ENCODE measurements at places on chromosomes 7 and 10.
A peak's percentile ranks its signal among the peaks of the same experiment; 100 is the strongest.

DNA sequence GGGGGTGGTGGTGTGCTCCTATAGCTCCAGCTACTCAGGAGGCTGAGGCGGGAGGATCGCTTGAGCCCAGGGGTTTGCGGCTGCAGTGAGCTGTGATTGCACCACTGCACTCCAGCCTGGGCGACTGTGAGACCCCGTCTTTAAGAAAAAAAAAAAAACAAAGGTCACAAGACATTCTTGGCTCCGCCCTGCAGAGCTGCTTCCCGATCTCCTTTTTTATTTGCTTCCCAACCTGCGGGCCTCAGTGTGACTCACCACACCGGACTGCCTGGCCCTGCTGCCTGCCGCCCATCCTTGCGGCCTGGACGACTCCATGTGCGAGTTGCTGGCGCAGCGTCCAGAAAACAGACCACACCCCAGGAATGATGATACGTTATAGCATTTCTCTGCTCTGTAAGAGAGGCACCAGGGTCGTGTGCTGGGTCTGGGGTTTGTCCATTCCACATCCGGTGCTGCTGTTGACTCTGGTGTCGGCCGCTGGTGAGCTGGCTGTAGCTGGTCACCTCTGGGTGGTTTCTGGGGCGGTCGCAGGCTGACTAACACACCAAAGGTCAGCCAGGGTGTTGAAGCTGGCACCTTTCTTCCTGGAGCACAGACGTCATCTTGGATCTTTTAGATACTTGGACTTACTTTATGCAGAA is 123.6 kb downstream of the TCF7L2 start:
- DNase-seq = peak; percentile 98

- peak; percentile 44 for DNase-seq
Measured at GRCh38 chr7:48280100-48280499, 108.8 kb downstream of the ABCA13 start.

GRCh38 chr7:13990319-13990983 is 985 bp upstream of the ETV1 start:
- peak; percentile 78 for DNase-seq

DNA sequence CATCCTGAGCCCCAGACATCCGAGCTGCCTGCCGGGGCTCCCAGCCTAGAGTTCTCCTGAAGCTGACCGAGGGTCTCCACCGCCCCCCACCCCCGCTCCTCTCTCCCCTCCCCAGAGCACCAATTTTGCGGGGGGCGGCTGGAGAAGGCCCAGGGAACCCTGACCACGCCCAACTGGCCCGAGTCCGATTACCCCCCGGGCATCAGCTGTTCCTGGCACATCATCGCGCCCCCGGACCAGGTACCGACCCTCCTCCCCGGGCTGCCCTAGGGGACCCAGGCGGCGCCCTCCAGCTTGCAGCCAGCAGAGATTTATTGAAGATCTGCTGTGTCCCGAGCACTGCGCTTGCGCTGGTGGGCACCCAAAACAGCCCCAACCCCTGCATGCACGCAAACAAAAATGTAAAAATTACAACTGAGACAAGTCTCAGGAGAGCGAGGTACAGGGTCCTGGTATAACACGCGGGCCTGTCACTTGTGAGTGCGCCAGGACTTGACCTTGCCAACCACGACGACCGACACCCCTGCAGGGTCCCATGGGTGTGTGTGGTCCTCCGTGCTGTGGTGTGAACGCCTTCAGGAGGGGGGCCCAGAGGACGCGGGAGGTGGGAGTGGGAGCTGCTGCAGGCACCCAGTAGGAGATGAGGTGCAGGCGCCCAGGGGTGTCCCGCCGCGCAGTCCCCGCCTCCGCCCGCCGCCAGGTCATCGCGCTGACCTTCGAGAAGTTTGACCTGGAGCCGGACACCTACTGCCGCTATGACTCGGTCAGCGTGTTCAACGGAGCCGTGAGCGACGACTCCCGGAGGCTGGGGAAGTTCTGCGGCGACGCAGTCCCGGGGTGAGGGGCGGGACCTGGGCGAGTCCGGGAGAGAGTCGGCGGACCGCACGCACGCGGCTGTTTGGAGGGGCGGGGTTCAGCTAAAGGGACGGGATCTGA is 3.1 kb downstream of the PCOLCE start:
- DNase-seq = no peak

GRCh38 chr7:37901236-37901827 is 15.3 kb downstream of the SFRP4 start:
- peak; percentile 22 for DNase-seq

DNA sequence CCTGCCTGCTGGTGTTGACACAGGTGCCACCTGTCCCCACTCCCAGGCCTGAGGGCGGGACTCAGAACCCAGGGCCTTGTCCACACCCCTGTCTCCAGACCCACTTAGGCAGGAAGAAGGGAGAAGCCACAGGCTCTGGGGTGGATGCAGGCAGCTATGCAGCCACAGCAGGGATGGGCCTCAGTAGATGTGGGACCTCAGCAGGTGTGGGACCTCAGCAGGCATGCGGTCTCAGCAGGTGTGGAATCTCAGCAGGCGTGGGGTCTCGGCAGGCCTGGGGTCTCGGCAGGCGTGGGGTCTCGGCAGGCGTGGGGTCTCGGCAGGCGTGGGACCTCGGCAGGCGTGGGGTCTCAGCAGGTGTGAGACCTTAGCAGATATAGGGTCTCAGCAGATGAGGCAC is 118.0 kb upstream of the PITRM1 start:
- no peak for DNase-seq

DNA sequence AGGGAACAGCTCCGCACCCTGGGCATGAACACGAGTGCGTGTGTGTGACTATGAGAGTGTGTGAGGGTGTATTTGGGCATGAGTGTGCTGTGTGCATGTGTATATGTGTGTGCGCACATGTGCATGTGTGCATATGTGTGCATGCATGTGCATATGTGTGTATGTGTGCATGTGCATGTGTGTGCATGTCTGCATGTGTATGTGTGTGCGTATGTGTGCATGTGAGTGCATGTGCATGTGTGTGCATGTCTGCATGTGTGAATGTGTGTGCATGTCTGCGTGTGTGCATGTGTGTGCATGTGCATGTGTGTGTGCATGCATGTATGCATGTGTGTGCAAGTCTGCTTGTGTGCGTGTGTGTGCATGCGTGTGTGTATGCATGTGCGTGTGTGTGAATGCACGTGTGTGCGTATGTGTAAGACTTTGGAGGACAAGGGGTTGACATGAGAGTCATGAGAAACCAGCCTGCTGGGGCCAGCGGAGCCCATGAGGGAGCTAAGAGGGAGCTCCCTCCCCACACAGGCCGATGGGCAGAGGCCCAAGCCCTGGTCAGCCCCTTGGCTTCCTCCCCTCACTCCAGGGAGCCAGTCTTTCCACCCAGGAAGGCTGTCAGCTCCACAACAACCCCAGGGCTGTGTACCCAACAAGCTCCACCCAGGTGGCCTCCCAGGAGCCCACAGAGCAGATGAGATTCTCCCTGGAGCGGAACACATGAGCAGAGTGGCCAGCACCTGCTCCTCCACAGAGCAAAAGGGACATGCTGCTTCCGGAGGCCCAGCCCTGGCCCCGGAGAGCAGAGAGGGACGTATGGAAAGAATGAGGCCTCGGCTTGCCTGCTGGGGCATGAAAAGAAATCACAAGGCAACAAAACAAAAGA is 142.5 kb upstream of the PPP2R2D start:
- DNase-seq = no peak

DNA sequence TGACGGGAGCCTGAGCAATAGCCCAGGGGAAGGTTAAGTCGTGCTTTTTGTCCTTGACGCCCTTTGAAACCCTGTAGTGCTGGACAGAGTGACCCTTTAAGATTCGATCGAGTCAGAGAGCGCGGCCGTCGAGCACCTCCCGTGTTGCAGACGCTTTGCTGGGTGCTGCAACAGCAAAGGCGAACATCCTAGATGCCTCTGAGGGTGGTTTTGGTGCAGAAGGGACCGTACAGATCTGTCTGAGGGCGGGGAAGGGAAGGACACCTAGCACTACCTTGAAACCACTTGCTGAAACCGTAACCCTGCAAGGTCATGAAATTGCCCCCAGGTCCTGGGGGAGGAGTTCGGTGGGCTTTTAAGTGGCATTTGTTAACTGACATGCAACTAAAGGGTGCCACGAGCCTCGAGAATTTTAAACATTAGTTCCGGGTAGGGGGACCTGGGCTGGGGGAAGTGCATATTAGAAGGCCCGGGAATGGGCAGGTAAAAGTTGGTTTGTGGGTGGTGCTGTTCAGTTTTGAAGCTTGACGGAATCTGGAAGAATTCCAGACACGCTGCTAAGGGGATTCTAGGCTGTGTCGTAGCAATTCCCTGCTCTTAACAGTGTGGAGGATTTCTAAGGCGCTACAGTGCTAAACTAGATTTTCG is 786 bp downstream of the ATP5F1C start:
- peak; percentile 44 for DNase-seq

DNA sequence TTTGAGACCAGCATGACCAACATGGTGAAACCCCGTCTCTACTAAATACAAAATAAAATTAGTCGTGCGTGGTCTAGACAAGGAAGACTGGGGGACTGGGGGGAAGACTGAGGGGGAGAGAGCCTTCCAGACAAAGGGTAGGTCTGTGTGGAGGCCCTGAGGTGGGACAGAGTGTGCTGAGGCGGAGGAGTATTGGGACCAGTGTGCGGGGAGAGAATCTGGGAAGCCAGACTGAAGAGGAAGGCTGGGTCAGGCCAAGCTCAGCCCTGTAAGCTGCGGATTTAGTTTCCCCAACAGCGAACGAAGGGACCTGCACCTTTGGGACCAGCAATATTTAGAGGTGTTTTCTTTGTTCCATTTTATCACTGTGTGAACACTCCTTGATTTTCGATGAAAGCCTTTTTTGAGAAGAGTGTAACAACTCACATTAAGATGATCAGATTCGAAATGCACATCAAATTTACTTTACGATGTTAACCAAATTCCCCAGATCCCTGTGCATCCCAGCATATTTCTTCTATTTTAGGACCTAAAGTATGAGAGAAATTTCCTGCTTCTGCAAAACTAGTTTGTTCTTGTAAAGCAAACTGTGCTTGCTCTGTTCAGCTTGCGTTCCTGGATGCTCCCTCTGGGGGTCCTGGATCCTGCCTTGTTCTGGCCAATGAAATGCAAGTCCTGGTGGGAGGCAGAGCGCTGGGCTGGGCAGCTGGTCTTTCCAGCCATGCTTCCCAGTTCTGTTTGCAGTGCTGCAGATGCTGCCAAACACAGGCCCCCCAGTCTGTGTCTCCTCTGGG is 39.4 kb downstream of the PLAU start:
- no peak for DNase-seq

DNA sequence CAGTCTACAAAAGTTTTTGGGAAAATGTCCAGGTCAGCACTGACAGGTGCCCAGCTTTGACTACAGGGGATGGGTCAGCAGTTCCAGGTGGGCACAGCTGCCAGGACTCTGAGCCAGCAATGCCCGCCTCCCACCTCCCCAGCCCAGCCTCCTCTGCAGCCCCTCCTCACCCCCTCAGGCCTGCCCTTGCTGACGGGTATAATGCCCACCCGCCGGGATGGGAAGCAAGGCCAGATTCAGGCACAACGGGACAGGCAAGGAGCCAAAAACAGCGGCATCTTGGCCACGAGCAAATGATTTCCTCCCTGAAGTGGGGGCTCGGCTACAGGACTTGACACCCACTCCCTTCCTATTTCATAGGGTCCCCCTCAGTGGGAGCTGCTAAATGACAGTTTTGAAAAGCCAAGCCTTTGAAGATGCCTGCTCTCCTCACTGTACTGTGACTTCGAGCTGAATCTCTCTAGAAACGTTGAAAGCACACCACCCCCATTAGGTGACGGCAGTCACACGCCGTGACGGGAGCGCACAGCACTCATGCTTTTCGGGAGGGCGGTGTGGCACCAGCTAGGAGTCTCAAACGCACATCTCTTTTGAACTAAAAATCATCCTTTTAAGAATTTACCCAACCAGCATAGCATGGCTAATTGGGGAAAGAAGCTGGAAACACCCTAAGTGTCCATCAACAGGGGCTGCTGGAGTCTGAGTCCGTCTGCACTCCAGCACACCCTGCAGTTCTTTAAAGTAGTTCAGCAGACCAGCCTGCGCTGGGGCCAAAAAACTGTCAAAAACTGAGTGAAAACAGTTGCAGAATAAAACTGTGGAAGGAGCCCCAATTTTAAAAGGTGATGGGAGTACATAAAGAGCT is 29.6 kb downstream of the MAD1L1 start:
- DNase-seq = no peak

- peak; percentile 26 for DNase-seq
Measured at GRCh38 chr10:3538291-3538655, 246.7 kb downstream of the KLF6 start.

- DNase-seq = no peak
Measured at GRCh38 chr10:132196178-132197113, 9.7 kb downstream of the DPYSL4 start.

DNA sequence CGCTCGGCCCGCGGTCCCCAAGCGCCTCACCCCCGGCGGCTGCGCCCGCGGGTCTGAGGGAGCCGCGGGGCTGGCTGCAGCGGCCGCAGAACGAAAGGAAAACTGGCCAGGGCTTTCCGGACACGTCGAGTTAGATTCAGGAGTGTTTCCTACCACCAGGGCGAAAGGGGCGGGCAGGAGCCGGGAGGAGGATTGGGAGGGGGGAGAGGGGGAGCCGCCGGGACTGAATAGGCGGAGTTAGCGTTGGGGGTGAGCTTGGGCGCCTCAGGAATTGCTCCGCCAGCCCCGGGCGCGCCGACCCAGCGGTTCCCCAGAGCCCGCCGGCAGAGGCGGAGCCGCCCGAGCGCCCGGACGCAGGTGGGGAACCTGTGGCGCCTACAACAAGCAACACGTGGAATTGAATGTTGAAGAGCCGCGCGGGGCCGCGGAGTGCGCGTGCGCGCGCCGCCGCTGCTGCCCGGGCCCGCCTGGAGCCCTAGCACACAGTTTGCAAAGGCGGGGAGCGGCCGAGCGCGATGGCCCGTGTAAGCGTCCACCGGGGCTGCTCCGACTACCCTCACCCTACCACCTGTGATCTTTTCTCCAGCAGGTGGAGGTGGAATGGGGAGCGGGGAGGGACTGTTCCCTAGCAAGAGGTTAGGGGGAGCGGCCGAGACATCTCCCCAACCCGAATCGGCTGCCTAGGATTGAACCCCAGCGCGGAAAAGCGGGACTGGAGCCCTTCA is at the start of gene CADPS2:
Gene CADPS2, minus strand, starts transcription at position 104 of the 725 bp plus-strand sequence. CDS start 123 bp downstream, outside the sequence.
- peak; percentile 60 for DNase-seq

DNA sequence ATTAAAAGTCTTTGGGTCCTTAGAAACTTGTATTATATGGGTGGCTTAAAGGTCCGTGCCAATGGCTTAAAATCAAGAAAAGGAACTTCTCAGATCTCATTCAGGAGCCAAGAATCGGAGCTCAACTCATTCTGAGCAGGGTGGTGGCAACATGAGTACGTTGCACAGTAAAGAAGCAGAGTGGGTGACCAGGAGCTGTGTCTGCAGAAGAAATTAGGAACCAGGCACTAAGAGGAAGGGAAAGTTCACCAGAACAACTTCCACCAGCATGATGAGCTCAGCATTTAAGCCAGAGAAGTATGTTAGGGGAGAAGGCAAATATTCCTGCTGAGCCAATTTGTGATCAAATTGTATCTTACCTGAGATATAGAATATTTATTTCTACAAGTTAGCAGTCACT is 236.0 kb upstream of the NRP1 start:
- DNase-seq = no peak

GRCh38 chr10:113438652-113439051 is 114.2 kb upstream of the HABP2 start:
- peak; percentile 24 for DNase-seq

DNA sequence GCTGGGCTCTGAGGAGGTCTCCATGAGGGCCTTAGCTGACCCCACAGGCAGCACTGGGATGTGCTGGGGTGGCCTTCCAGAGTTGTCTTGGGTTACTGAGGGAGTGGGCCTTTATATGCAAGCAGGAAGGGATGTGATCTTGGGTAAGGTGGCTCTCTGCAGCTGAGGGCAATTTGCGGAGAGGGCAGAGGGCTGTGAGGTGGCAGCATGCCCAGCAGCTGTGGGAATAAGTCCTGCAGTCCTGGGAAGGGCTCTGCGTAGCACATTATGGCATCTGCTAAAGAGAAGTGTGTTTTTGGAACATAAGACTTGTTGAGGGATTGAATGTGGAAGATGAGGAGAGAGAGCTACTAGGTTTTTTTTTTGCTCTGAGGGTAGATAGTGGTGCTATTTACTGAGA is 99.6 kb upstream of the KMT2E start:
- no peak for DNase-seq

All from ELR (cell line).